NCI-H2081 treated with DMSO at 0.1 percent for 48 hours (cell line): ENCODE measurements at places on chromosomes 7 and 10.

DNA sequence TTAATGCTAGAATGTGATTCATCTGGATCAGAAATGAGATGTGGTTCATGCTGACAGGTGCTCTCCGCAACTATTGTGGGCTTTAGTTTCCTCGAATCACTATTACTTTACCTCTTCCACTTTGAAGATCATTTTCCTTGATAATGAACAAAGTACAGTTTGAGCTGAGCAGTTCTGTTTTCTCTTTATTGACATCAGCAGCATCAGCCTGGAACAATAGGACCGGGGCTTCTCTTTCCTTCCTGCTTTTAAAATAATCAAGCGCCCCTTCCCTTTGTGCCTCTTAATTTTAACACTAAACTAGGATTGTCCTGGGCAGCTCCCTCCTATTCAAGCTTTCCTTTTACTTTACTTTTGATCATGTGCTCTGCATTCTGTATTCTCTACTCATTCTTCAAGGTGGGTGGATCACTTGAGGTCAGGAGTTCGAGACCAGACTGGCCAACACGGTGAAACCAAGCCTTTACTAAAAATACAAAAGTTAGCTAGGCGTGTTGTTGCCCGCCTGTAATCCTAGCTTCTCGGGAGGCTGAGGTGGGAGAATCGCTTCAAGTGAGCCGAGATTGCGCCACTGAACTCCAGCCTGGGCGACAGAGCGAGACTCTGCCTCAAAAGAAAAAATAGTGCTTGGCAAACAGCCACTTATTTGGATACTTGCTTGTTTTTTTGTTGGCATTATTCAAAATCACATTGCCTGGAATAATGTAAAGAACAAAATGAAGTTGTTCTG lies 67.0 kb upstream of the RHEB start:
- no peak for DNase-seq

GRCh38 chr10:35343739-35344138 lies 7.4 kb downstream of the CCNY start:
- DNase-seq, result no peak

DNA sequence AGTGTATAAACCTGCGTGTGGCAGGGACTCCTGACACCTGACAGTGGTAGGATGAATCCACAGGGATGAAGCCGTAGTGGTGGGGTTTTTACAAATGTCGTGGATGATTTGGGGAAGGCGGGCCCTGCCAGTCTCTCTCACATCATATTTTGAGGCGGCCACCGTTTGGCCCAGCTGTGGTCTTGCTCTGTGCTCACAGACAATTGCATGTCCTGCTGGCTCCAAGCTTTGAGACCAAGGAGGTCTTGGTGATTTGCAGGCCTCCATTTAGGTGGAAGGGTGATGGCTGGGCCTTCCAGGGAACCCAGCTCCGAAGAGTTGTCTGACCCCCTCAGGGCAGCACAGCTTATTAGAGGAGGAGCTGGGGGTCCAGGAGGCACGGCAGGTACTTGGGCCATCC lies 151.1 kb upstream of the SHH start:
- no peak for DNase-seq

- DNase-seq, result no peak
Measured at GRCh38 chr10:27558612-27559020, 54.5 kb downstream of the RAB18 start.

GRCh38 chr7:91424371-91424770 lies 160.1 kb downstream of the FZD1 start:
- no peak for DNase-seq

DNA sequence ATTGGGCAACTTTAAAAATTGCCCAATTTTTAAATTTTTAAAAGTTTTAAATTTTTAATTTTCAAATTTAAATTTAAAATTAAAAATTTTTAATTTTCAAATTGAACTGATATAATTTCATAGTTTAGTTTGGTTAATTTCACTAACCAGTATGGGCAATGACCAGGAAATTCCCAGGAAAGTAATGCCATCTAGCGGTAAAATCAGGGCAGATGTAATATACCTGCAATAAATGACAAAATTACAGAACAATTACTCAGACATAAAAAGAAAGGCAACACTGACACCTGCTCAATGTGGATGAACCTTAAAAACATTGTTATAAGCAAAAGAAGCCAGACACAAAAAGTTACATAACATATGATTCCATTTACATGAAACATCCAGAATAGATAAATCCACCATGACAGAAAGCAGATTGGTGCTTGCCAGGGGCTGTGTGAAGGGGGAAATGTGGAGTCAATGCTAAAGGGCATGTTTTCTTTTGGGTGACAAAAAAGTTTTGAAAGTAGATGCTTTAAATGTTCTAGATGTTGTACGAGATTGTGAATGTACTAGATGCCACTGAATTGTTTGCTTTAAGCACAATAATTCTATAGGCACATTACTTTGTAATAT lies 28.6 kb upstream of the SLC16A12 start:
- peak; percentile 5 for DNase-seq

- no peak for DNase-seq
Measured at GRCh38 chr7:88183051-88183450, 36.8 kb downstream of the SRI start.

- peak; percentile 38 for DNase-seq
Measured at GRCh38 chr7:113799896-113800295, 118.9 kb downstream of the PPP1R3A start.

DNA sequence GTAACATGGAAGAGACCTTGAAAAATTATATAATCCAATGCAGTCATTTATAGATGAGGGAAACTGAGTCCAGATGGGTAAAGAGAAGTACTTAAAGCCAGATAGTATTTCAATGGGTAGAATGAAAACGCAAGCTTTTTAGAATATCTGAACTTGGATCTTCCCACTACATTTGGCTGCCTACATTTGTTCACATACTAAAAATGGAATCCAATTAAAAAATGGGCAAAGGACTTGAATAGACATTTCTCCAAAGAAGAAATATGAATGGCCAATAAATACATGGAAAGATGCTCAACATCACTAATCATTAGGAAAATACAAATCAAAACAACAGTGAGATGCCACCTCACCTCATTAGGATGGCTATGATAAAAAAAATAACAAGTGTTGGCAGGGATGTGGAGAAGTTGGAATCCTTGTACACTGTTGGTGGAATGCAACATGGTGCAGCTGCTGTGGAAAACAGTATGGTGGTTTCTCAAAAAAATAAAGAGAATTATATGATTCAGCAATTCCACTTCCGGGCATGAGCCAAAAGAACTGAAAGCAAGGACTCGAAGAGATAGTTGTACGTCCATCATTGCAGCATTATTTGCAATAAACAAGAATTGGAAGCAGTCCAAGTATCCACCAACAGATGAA lies 188.0 kb downstream of the FRMD4A start:
- no peak for DNase-seq

- DNase-seq, result no peak
Measured at GRCh38 chr10:86486856-86487255, 34.7 kb downstream of the WAPL start.

- no peak for DNase-seq
Measured at GRCh38 chr10:43689955-43690771, 41.5 kb upstream of the ZNF32 start.

GRCh38 chr7:150990416-150991186 lies at the start of gene NOS3:
Gene NOS3 (plus strand): TSS chr7:150991017. CDS start chr7:150993804, 2,787 bp downstream.
- no peak for DNase-seq

- DNase-seq, result no peak
Measured at GRCh38 chr7:124257638-124258308, 224.9 kb upstream of the TMEM229A start.

- DNase-seq, result no peak
Measured at GRCh38 chr10:103284170-103284569, 7.2 kb downstream of the INA start.

DNA sequence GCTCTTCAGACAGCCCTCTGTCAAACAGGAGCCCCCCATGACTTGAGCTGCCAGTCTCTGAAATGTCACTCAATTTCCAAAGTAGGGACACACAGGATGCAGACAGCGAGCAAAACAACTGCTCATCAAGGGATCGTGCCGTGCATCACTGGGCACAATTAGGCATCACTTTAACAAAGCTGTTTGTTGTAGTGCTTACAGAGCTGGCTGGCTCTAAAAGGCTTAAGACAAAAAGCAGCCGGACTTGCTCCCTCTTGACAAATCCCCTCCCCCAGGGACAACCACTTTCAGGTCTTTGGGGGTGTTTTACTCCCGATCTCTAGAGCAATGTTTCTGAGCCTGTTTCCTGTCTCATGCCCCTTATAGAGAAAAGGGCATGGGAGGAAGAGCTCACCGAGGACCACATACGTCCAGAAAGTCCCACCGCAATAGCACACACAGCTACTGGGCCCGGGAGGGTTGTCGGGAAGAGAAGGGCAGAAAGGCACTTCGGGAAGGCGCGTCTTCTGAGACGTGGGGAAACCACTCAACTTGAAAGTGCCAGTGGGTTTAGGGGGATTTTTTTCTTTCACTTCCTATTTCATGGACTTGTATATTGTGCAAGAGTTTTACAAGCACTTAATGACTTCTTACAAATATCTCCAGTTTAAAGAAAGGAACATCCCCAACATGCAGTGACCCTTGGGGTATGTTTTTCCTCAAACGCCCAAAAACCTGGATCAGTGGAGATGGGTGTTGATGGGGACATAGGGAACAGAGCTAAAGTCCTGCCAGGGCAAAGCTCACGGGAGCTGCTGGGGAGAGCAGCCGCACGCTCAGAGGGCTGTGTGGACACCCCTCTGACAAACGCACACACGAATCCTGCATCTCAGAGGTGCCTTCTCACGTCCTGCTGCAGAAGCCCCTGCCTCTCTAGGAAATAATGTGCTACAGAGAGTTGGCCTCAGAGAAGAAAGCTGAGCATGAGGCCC lies 27.1 kb downstream of the LRRC20 start:
- no peak for DNase-seq

DNA sequence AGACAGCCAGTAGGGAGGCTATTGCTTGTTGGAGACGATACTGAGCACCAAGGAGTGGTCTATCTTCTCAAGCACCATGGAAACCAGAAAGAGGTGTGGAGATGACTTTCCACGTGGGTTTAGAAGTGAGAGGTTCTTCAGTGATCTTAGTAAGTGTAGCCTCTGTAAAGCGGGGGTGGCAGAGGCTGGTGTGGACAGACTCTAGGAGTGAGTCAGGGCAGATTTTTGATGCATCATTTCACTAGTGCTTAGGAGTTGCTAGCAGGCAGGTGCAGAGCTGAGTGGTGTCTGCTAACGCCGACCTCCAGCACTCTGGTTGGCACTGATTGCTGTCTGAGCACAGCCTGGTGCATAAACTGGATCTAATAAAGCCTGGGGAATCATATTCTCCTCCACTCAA lies 78.4 kb upstream of the ADO start:
- no peak for DNase-seq

- no peak for DNase-seq
Measured at GRCh38 chr10:96646751-96647166, 59.9 kb upstream of the TM9SF3 start.

- DNase-seq, result no peak
Measured at GRCh38 chr10:79068203-79068561, 584 bp upstream of the ZMIZ1 start.

- no peak for DNase-seq
Measured at GRCh38 chr7:139362302-139362701, 2.6 kb downstream of the LUC7L2 start.

DNA sequence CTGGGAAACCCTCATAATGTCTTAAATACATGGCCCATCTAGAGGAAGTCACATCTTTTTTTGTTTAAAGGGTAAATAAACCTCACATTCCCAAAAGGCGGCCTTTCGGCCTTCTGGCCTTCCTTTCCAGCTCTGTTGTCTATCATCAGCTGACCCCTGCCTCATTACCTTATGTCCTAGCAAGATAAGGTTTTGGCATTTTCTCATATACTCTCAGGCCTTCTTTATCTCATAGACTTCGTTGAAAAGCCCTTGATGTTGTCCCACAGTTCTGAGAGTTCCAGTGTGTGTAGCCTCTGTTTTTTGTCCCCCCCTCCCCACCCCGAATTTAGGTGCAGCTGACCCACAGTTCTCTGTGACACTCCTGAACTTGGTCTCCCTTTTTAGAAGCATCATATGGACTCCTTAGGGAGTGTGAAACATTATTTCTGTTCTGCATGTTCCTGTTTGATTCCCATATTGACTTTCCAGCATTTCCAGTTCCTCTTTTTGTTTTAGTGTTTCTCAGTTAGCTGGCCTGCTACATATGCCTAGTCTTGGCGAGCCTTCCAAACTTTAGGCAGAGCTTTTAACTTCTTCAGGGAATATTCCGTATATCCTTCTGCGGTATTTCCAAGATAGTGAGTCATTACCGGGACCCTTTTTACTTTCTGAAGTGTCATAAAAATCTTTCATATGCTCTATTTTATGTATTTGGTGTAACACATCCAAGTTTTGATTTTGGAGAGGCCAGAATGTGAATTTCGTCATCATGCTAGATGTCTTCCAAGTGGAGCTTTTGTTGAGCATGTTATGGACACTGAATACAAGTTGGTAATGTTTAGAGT lies 138.5 kb downstream of the LRRC4 start:
- DNase-seq, result no peak

DNA sequence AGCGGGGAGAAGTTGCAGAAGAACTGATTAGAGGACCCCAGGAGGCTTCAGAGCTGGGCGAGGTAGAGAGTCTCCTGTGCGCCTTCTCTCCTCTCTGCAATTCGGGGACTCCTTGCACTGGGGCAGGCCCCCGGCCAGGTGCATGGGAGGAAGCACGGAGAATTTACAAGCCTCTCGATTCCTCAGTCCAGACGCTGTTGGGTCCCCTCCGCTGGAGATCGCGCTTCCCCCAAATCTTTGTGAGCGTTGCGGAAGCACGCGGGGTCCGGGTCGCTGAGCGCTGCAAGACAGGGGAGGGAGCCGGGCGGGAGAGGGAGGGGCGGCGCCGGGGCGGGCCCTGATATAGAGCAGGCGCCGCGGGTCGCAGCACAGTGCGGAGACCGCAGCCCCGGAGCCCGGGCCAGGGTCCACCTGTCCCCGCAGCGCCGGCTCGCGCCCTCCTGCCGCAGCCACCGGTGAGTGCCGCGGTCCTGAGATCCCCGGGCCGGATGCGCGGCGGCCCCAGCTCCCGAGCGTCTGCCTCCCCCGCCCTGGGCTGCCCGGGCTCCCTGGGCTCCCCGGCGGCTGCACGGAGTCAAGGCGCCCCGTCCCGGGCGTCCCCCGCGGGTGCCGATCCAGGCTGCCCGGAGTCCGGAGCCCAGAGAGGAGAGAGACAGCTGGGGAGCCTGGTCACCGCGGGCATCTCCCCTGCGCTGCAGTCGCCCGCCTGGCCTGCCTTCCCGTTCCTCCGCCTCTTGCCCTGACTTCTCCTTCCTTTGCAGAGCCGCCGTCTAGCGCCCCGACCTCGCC lies at the start of gene PLAU:
PLAU (plus strand) TSS at position 369 of the 789 bp plus-strand sequence. CDS start 424 bp downstream, outside the sequence.
- no peak for DNase-seq

DNA sequence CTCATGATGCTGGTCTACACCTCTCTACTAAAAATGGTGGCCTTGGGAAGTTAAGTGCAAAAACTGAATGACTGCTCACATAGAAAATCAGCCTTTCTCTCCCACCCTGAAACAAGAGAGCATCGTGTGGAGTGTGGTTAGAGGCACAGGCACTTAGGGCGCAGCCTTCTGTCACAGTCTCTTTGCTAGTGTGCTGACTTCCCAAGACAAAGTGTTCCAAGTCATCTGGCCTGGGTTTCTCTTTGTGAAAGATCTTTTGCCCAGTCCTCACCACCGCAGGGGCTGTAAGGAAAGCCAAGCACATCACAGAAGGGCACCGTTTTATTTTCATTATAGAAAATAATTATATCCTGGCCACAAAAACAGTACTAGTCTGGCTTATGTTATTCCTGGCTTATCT lies 12.5 kb downstream of the STN1 start:
- DNase-seq, result no peak

GRCh38 chr10:123157210-123157609 lies 3.0 kb downstream of the BUB3 start:
- no peak for DNase-seq
